Naive thymus-derived CD4-positive, alpha-beta T cell (primary cell): ENCODE measurements at places on chromosomes 5 and 9. TPM values are rescaled to one million over a fixed set of nuclear protein-coding genes. Genes with fewer than 3 reads are reported as not detected.

GRCh38 chr5:132257131-132258101 is at the start of gene PDLIM4:
Gene PDLIM4 (plus strand): TSS chr5:132257696. CDS start chr5:132257735, 39 bp downstream.
- no peak for DNase-seq

PCDHB10 gene
- total RNA-seq, result not detected

- DNase-seq, result no peak
Measured at GRCh38 chr5:153544706-153545105, 54.2 kb downstream of the GRIA1 start.

GRCh38 chr5:102545175-102545574 is 46.4 kb upstream of the SLCO6A1 start:
- DNase-seq, result no peak

- DNase-seq, result no peak
Measured at GRCh38 chr9:16535555-16535954, 334.9 kb downstream of the BNC2 start.

GRCh38 chr5:34627794-34628193 is 28.3 kb upstream of the RAI14 start:
- no peak for DNase-seq
